ENCODE measurements at places on chromosomes 3 and 15.

DNA sequence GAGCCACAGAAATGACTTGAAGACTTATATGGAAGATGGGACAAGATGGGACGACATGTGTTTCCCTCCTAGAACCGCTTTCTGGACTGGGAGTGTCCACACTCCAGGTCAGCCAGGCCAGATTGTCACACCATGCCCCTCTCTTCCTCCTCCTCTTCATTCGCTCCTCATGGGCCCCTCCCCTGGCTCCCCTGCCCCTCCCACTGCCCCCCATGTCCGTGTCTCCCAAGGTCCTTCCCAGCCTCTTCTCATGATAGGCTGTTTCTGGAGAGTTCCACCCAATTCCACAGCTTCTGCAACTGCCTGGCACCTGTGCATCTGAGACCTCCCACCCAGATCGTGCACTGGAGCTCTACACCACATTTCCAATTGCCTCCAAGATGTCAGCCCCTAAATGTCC is 6.6 kb downstream of the MYO5C start:
- no peak for DNase-seq

- no peak for DNase-seq
Measured at GRCh38 chr3:149174901-149175300, 45.5 kb downstream of the HPS3 start.

DNA sequence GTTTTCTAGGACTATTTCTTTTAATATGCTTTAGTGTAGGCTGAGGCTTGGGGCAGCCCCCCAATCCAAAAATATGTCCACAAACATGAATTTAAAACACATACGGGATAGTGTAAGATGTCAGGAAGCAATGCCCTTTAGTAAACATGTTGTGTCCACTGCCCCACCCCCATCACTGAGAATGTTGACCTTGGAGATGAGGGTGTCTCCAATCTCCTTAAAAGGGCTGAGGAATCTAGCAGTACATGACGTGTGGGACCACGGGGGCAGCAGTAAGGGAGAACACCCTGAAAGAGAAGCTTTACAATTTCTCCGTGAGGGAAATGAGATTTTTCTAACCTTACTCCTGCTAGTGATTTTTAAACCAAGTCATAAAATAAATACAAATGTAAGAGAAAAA is 84.7 kb downstream of the SQOR start:
- DNase-seq: no peak

- no peak for DNase-seq
Measured at GRCh38 chr3:189778340-189778950, 147.3 kb downstream of the TP63 start.

DNA sequence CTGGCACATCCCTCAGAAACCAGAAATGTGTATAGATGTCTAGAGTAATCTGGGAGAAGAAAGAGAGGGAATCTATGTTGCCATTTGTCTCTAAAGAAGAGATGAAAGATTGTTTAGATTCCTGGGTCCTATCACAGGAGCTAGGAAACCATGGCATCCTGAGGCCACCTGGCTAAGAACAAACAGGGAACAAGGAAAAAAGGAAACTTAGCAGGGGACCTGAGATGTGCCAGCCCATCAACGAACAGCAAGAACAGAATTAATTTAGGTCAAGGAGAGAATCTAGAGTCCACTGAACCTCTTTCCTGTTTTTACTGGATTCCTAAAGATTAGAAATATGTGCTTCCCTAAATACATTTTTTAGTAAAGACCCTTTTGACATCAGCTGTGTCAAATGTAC is 30.3 kb downstream of the IP6K1 start:
- DNase-seq: no peak

- DNase-seq: no peak
Measured at GRCh38 chr3:195168009-195168762, 102.8 kb downstream of the XXYLT1 start.

DNA sequence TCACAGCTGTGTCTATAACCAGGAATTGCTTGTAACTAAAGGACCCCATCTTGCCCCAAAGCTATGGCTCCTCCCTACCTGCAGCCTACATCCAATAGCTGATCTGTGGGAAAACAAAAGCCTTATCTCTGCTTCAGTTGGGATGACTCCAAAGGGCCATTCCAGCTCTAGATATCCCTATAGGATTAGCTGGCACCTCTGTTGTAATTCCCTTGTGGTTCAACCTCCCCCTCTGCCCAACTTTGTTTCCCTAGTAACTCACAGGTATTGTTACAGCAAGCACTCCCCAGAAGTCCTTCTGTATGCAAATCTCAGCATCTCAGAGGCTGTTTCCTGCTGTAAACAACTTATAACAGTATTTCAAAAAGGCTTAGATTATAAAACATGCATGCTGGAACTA is 478.6 kb downstream of the AGBL1 start:
- no peak for DNase-seq

DNA sequence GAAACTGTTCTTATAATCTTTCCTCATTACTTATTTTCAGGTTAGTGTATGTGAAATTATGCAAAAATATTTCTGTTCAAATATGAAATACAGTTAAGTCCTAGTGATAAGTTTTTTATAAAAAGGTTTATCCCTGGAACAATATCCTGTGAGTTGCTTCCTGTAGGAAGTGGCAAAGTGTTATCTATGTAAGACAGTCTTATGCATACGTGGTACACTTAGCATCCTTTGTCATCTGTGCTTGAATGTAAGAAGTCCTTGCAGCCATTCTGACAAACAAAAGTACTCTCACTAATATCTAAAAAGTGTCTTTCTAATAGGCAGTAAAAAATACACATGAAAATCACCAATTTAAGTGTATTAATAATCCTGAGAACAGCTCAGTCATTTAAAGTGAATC is 372.5 kb upstream of the BCHE start:
- no peak for DNase-seq

DNA sequence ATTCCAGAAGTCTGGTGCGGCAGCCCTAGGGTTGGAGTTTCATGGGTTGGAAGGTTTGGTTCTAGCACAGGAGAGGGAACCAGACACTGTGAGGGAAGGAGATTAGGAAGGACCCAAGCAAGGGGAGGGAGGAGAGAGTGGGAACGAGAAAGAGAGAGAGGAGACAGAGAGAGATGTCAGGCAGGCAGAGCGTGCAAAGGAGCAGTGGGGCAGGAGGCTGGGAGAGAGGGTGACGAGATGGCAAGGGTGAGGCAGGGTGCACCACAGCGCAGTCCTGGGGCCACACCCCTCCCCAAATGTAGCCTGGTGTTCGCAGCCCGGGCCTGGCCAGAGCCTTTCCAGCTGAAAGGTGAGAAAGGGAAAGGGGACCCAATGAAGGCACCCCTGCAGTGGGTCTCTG is 162.9 kb upstream of the TLE3 start:
- DNase-seq: no peak

DNA sequence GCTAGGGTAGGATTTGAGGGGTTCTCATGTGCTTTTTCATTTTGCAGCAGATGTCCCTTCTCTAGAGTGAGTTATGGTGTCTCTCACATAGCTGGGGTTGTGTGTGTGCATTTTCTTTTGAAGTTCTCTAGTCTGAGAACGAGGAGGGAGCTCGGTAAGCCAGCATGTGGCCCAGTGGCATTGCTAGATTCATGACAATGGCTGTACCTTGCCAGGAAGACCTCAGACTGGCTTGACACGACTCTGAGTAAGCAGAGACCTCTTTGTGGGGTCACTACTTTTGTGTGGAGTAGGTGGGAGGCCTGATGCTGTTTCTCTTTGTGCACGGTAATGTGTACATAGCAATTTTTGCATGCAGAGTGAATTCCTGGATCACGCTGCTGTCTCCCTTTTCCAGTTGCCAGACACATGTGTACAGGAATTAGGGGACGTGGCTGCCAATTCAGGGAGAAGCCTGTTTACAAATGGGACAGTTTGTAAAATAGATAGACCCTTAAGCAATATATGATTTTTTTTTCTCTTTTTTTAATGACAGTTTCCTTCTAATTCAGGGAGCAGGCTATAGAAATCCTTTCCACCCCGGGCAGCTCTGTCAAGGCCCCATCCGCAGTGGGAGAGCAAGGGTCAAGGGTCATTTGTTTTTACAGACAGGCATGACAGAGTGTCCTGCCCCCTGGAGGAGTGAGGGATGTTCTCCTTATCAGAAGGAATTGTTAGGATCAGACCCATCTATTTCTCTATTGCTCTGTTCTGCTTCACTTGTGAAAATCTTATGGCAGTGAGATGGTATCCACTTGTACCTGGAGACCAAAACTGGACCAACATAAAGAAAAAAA is 4.6 kb downstream of the CACNA1D start:
- DNase-seq: no peak

DNA sequence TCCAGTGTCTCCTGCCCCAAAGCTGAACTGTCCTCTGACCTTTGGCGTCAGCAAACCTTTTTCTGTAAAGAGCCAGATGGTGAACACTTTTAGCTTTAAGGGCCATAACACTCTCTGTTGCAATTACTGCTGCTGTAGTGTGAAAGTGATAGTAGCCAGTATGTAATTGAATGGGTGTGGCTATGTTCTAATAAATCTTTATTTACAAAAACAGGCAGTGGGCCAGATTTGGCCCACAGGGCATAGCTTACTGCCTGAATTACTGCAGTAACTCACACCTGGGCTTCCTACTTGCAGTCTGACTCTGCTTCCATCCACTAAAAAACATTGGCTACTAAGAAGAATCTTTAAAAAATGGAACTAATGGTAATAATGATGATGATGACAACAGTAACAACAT is 68.0 kb upstream of the SLC6A11 start:
- DNase-seq: no peak

GRCh38 chr15:99165956-99166689 is 61.2 kb downstream of the SYNM start:
- no peak for DNase-seq

- peak; percentile 50 for DNase-seq
Measured at GRCh38 chr15:64092075-64092820, 1.4 kb downstream of the CIAO2A start.

DNA sequence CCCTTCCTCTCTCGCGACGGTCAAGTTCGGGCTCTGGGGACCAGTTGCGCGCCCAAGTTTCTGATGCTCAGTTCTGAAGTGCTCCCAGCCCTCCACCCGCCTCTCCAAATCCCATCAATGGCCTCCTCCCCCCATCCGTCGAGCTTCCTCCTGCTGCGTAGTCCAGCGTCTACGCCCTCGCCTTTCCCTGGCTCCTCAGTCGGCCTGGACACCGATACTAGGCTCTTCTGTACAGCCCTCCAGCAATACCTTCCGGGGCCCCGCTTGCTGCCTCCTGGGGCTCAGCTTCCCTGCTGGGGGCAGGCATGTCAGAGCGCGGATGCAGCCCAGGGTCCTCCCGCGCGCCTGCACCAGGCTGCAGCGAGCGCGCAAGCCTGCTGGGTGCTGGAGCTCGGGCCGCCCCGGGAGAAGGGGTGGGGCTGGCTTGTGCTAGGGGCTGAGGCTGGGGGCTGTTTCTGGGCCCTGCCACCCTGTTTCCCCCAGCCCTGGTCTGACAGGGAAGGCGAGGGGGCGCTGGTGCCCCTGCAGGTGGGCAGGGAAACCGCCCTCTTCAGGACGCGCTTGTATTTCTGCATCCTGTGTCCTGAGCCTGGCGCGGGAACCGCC is 353.3 kb upstream of the SUCLG2 start:
- DNase-seq: peak; percentile 22

GRCh38 chr3:183099838-183100204 is 525 bp upstream of the MCCC1 start:
- DNase-seq: no peak

DNA sequence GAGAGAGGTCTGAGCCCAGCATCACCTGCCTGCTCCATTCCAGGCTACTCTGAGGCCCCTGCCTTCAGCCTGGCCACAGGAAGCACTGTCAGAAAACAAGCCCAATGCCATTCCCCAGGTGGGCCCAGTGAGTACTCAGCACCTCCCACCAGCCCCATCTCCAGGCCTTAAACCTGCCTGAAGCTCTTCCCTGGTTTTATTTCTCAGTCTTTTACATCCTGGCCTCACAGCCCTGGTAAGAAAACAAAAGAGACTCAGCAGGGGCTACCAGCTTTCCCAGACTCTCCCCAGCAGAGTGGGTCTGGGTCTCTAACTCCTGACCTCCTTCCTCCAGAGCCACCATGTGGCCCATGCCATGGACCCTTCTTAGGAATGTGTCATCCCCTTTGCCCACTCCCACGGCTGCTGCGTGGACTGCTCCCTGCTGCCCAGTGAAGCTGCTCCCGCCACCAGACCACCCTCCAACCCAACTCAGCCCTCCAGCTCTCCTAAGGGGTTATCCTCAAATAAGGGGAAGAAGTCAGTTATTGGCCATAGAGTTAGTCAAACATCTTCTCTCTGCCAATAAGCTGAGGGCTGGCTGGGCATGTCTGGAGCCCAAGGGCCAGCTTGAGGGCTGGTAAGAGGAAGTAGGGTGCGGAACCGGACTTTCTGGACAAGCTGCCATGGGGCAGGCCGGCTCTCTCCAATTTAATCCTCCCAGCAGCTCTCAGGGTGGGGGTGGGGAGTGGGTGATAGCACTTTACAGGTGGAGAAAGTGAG is 116.7 kb upstream of the LINGO1 start:
- DNase-seq: no peak

DNA sequence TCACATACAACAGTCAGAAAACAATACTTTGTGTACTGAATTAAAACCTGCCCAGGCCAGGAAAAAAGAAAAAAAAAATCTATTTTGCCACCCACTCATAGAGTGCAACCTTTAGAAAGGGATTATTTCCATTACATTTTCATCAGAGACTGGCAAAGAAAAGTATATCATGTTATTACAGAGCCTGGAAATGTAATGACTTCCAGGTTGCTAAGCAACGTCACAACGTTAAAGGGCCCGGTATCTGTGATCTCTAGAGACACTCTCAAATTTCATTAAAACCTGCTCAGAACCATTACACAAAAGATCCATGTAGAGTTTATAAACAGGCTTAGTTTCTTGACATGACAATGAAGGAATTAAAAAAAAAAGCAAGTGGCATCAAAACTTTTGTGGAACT is 170.5 kb downstream of the CTNNB1 start:
- no peak for DNase-seq

DNA sequence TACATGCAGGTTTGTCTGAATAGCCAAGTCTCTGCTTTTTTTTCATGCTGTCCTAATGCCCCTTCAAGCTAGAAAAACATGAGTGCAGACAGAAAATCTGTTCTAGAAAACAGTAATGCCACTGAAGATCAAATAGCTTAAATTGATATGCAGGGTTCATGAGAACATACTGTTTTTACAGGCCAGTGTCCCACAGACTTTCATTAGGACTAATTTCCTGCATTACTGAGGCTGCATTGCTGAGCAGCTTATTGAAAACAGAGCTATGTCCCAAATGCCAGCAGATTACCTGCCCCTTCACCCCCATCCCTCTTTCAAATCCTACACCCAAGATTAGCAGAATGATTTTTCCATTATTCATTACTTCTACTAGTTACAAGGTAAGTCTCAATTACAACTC is 665 bp downstream of the TM4SF18 start:
- no peak for DNase-seq

- no peak for DNase-seq
Measured at GRCh38 chr15:80825361-80826030, 46.3 kb downstream of the CEMIP start.

- DNase-seq: no peak
Measured at GRCh38 chr15:39951561-39951960, 17.6 kb downstream of the EIF2AK4 start.

- no peak for DNase-seq
Measured at GRCh38 chr15:97903971-97904572, 56.4 kb upstream of the ARRDC4 start.

DNA sequence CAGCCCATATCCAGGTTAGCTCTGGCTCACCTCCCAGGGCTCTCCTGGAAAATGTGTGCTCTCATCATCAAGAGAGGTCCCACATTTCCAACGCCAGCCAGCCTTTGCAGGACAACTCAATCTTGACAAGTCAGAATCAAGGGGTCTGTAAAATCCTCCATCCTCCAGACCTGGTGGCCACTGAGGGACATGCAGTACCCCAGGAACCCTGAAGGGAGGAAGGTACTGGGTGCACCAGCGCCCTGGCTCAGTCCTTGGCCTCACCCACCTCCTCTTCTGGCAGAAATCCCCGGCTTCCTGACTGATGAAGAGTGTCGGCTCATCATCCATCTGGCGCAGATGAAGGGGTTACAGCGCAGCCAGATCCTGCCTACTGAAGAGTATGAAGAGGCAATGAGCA is 6.0 kb upstream of the WDR6 start:
- DNase-seq: no peak

Data from CD4-positive, alpha-beta T cell treated with Interleukin-12 subunit alpha and Interleukin-12 subunit beta, for 1 hour (primary cell).